ENCODE measurements at places on chromosomes 7 and 10.

GRCh38 chr10:60908031-60908430 is 36.0 kb downstream of the RHOBTB1 start:
- no peak for DNase-seq

DNA sequence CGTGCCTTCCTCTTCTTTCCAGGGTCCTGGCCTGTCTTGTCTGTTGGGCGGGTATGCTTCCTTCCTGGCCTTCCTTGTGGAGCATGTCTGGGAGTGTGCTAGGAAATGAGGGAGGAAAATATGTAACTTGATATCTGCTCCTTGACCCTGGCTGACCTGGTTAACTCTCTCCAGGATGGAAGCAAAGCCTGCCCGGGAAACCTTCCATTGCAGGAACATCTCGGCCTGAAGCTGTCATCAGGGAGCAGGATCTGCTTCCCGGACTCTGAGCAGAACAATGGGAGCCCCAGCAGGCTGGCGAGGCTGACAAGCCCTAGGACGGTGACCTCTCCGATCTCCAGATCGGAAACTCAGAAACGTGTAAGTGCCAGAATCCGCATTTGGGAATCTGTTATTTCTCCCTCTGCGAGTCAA is 340.3 kb downstream of the FRMD4A start:
- no peak for DNase-seq

DNA sequence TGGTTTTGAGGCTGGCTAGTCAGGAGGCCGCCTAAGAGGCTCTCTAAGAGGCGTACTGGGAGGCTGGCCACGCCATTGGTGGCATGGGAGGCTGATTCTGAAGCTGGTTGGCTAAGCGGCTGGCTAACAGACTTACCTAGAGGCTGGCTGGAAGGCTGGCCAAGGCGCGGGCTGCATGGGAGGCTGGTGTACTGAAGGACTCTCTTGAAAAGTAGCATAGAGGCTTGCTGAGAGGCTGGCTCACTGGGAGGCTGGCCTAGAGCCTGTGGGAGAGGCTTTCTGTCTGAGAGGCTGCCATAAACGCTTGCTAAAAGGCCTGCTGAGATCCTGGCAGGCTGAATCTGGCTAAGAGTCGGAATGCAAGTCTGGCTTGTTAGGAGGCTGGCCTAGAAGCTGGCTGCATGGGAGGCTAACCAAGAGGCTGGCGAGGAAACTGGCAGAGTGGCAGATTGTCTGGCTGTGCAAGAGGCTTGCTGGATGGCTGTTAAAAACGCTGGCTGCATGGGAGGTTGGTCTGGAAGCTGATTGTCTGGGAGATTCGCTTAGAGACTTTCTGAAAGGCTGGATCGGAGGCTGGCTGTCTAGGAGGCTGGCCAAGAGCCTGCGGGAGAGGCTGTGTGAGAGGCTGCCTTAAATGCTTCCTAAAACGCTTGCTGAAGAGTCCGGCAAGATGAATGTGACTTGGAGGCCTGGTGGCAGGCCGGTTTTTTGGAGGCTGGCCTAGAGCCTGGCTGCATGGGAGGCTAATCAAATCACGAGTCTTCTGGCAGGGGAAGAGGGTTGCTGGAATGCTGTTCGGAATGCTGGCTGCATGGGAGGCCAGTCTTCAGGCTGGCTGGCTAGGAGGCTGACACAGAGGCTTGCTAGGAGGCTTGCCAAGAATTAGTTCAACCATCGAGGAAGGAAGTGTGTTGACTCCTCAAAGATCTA is 134.2 kb downstream of the OR13A1 start:
- DNase-seq = no peak

DNA sequence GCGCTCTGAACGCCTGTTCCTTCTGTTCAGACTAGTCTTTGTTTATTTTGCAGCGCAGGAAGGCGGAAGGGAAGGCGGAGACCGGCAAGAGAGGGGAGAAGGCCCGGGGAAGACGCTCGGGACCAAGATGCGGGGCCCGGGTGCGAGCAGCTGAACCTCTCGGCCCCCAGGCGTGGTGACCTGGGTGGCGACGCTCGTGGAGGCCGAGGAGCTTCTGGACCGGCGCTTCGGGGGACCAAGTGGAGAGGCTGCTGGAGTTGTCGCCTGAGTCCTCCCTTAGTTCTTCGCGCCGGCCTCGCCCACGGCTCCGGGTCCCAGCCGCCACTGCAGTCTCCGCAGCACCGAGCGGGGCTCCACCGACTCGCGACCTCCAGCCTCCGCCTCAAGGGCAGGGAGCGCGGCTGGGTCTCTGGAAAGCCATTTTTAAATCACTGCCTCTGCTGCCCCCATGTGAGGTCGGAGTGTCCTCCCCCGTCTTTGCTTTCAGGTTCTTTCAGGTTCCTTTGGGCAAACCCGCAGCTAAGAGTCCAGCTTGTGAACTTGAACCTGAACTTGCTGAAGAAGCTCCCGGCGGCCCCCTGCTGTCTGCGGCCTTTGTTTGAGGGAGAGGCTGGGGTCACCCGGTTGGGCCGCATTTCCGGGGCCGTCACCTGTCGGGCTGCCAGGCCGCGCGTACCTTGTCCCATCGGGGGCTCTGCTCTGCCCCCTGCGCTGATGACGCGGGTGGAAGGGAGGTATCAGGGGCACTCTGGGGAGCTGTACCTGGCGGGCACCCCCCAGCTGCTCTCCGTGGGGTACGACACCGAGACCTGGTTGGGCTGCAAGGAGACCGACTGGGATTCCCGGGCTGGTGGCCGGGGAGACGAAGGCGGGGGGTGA is 136.0 kb downstream of the KIF20B start:
- DNase-seq = peak; percentile 9

GRCh38 chr10:112209684-112210131 is 26.1 kb upstream of the GPAM start:
- DNase-seq = no peak

- no peak for DNase-seq
Observed at GRCh38 chr10:56782503-56782902, 421.4 kb upstream of the ZWINT start.

DNA sequence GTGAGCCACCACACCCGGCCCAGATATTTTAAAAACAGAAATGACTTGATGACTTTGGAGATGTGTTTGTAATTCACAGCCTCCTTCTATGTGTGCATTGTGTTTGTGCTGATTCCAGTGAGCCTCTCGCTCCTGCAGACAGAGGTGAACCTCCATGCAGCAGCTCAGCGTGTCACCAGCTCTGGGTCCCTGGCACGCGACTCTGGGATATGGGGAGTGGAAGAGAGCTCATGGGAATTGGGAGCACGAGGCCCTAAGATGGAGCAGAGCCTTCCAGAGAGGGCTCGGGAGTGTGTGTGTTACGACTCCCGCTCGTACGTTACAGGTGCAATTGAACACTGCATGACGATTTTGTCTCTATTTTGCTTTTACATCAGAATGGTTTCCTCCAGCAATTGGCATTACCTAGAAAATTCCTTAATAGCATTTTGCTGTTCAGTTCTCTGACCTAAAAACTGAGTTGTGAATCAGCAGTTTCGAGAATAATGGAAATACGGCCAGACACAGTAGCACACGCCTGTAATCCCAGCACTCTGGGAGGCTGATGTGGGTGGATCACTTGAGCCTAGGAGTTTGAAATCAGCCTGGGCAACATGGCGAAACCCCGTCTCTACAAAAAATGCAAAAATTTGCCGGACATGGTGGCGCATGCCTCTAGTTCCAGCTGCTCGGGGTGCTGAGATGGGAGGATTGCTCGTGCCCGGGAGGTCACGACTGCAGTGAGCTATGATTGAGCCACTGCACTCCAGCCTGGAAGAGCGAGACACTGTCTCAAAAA is 204.6 kb downstream of the CUX1 start:
- no peak for DNase-seq

GRCh38 chr7:149714910-149715471 is 58.4 kb downstream of the ZNF467 start:
- DNase-seq = no peak

DNA sequence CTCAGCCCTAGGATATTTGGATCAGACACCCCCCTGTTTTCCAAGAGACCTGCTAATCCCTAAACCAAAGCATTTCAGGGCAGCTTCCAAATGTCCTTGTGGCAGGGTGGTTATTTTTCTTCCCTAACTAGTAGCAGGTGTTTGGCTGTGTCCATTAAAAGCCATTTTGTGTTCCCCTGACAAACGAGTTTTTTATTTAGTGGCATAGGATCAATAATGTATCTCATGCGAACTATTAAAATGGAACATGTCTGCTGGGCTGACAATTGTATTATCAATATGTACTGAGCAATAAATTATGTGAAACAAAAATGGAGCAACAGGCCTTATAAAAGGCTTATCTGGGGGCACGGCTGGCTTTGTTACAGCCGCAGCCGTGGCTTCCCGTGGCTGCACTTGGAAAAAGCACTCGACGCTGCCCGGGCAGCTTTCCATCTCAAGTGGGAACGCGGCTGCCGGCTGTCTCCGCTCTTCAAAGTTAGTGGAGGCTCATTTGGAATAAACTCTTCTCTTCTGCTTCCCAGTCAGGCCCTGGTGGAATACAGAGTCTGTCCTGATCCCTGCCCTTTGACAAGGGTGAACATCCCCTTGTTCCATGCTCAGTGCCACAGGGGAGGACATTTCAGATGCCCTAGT is 554.3 kb downstream of the TYW1 start:
- no peak for DNase-seq

DNA sequence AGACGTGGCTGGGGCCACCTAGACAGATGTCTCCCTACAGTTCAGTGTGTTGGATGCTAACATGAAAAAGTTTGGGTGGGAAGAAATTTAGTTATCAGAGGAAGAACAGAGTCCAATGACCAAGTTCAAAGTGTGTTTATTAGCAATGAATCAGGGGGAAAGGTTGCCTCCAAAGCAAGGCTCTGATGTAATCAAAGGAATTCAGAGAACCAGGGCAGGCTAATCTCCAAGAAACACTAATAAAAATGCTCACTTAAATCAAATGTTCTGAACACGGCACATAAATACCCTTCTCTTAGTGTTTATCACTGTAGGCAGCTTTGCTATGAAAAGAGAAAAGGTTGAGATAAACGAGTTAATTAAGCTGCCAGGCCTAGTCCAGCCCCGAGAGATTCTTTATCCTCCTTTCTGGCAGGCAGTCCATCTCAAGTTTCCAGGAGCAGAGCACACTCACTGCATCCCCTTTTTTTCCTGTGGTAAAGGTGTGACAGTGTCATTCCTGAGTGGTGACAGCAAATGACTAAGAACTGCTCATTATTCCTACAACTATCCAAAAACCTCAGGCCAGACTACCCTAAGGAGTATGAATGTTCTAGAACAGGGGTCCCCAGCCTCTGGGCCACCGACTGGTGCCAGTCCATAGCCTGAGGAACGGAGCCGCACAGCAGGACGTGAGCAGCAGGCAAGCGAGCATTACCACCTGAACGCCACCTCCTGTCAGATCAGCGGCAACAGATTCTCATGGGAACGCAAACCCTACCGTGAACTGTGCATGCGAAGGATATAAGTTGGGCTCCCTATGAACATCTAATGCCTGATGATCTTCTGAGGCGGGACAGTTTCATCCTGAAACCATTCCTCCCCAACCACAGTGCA is 66.9 kb upstream of the FHIP2A start:
- DNase-seq = no peak

GRCh38 chr7:516606-517456 is 2.8 kb downstream of the PDGFA start:
- DNase-seq = no peak

- DNase-seq = no peak
Observed at GRCh38 chr7:19378345-19378714, 233.1 kb upstream of the FERD3L start.

DNA sequence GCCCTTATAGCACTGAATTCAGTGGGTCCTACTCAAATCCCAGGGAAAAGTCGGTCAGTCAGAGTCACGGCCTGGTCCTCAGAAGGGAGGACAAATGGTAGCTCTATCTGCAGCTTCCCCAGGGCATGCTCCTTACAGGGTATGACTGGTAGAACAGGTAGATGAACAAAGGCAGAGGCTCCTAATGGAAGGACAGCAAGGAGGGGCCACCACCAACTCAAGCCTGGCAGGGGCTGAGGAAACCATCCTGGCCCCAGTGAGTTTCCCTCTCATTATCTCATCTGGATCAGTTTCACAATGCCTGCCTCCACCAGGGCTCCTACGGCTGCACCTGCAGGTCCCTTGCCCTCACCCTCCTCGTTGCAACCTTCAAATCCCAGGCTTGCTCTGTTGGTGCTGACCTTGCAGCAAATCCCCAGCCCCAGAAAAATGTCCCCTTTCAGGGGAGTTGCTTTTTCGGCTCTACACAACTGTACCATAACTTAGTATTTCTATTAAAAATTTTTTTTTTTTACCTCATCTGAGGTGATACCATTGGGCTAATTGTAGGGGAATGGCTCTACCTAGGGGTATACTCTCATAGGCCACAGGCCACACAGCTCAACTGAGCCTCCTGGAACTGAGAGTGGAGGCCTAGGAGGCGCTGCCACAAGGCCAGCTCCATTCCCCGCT is 2.4 kb upstream of the MYO1G start:
- no peak for DNase-seq

DNA sequence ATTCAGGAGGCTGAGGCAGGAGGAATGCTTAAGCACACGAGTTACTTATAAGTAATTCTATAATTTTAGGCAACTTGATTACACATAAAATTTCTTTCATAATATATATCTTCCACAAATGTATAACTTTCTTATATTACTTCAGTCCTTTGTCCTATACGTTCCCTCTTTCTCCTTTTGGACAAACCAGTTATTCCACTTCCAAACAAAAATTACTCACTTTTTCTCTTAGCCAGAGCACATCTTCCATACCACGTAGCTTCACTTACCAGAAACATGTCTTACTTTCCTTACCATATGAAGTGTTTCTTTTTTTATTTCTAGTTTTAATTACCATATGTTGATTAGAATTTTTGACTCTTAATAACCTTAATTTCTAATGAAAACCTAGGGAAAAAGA is 64.6 kb downstream of the ARL5B start:
- DNase-seq = no peak

- DNase-seq = peak; percentile 59
Observed at GRCh38 chr10:132248455-132249225, 59.1 kb downstream of the STK32C start.

DNA sequence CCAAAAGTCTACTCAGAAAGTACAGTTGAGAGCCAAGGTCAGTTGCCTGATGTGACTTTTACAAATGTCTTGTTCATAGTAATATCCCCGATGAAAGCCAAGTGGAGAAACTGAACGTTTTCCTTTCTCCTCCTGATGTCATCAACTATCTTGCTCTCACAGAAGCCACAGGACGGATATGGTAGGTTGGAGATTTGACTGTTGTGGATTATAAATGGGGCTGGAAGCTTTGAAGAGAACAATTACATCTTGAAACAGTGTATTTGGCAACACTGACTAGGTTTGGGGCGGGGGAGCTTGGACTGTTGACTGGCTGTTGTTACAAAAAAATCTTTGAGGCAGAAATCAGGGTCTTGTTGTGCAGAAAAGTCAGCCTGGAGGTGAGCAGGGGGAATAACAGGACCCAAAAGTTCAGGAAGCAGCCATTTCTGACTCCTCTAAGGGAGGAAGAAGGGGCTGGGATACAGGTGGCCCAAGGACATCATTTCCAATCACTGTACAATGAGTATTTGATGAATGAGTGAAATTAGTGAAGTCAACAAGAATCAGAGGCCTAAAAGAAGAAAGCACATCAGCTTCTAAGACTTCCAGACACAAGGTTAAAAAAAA is 24.3 kb downstream of the PLEKHS1 start:
- DNase-seq = no peak

- DNase-seq = no peak
Observed at GRCh38 chr7:3648276-3648675, 347.2 kb downstream of the SDK1 start.

Data from CD8-positive, alpha-beta memory T cell (primary cell).